ENCODE measurements at places on chromosomes 11 and 22.

- no peak for DNase-seq
These were observed 42.8 kb downstream of the MED15 start for GRCh38 chr22:20550057-20550817.

- DNase-seq, result no peak
These were observed 382.6 kb downstream of the OPCML start for GRCh38 chr11:133149698-133150097.

DNA sequence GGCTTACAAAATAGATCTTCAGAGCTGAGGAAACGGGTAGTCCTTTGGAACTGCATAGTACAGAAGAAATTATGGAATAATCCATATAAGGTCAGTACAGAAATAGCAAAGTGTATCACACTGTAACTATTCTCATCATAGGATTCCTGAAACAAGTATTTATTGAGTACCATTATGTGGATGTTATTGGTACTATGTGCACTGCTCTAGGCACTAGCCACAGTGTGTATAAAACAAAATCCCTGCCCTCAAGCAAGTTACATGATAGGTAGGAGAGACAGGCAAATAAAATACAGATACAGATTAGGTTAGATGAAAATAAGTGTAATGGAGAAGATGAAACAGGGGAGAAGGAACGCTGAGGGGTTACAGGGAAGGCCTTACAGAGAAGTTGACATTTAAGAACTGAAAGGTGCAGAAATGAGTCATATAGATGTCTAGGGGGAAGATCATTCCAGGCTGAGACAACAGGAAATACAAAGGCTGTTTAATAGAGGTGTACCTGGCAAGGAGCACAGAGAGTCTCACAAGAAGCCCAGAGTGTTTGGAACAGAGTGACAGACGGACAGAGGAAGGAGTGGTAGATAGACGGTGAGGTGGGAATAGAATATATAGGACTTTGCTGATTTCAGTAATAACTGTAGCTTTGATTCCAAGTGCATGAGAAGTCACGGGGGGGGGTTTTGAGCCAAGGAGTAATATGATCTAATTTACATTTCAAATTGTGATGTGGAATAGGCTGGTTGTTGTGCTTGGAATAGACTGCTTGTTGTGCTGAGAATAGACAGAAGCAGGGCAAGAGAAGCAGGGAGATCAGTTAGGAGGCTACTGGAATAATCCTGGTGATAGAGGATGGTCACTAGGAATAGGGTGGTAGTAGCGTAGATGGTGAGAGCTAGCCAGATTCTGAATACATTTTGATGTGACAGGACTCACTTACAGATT is 13.7 kb downstream of the RNF141 start:
- no peak for DNase-seq

DNA sequence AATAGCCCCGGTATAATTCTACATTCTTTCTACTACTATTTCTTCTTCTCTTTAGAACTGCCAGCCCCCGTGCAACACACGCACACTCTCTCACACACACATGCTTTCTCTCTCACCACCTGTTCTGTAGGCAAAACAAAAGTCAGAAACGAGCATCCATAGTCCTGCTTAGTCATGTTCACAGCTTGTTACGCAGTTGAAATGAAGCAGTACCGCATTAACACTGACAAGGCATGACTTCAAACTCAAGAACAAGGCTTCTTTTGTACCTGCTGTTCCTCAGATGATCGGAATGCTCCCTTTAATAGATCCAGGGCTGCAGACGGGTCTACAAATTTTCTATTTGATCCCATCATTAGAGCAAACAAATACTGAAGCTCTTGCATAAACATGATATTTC is 42.2 kb downstream of the USP28 start:
- DNase-seq, result no peak

- DNase-seq, result no peak
These were observed 2211.8 kb downstream of the LRRC4C start for GRCh38 chr11:39247570-39248137.

DNA sequence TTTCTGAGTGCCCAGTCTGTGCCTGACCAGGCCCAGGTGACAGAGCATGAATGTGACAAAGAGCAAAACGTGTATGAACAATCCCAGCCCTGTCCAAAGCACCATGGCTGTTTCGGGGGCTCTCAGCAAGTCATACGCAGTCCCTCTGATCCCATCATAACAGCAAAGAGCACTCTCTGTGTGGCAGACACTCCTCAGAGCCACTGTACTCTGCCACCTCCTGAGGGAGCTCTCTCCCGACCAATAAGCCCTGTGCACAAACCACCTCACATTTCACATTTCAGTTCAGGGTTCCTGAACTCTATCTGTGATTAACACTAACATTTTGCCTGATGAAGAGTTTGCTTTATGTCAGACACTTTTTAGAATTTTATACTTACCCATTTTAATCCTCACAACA is 6.6 kb downstream of the DGCR2 start:
- DNase-seq, result no peak

GRCh38 chr22:43133401-43133800 is 9.8 kb downstream of the MCAT start:
- DNase-seq, result no peak

- no peak for DNase-seq
These were observed 15.3 kb upstream of the PHLDA2 start for GRCh38 chr11:2944530-2944929.

DNA sequence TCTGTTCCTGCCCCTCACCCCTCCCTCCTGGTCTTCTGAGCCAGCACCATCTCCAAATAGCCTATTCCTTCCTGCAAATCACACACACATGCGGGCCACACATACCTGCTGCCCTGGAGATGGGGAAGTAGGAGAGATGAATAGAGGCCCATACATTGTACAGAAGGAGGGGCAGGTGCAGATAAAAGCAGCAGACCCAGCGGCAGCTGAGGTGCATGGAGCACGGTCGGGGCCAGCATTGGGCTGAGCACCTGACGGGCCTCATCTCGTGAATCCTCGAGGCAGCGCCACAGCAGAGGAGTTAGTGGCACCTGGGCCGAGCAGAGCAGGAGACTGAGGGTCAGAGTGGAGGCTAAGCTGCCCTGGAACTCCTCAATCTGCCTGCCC is 941.8 kb downstream of the BRD1 start:
- no peak for DNase-seq

GRCh38 chr22:48851933-48852549 is 975.6 kb downstream of the BRD1 start:
- DNase-seq, result no peak

GRCh38 chr11:79390923-79391322 is 49.9 kb downstream of the TENM4 start:
- DNase-seq, result no peak

DNA sequence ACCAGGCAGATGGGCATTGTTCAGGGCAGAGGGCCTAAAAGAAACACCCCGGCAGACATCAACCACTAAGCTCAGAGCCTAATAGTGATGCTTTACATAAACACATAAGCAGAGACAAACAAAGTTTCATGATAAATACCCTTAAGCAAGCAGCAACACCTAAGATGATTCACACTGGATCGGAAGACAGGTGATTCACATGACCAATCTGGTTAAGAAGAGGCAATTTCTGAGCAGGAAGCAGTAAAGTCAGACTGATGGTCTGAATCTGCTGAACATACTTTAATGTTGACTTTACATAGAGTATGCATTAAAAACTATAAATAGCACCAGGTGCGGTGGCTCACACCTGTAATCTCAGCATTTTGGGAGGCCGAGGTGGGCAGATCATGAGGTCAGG is 56.1 kb downstream of the SYN3 start:
- no peak for DNase-seq

GRCh38 chr22:31586137-31586920 is 75.7 kb downstream of the PISD start:
- no peak for DNase-seq

- no peak for DNase-seq
These were observed 85.8 kb upstream of the SC5D start for GRCh38 chr11:121206810-121207209.

DNA sequence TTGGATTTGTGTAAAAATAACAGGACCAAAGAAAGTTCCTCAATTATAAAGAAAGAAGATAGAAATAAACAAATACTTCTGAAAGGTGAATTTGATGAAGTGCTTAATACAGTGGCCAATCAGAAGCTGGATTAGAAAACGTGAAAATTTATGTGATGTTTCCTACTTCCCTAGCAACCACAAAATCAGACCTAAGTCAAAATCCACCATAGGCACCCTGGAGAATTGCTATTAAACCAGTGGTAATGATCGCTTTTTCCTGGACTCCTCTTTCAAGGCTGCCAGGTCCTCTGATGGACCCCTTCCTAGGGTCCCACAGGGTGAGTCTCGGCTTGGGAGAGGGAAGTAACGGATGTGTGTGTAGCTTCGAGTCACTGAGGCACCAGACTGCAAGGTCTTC is 9.6 kb downstream of the WT1 start:
- no peak for DNase-seq

- no peak for DNase-seq
These were observed 45.2 kb downstream of the CTSC start for GRCh38 chr11:88292171-88292843.

DNA sequence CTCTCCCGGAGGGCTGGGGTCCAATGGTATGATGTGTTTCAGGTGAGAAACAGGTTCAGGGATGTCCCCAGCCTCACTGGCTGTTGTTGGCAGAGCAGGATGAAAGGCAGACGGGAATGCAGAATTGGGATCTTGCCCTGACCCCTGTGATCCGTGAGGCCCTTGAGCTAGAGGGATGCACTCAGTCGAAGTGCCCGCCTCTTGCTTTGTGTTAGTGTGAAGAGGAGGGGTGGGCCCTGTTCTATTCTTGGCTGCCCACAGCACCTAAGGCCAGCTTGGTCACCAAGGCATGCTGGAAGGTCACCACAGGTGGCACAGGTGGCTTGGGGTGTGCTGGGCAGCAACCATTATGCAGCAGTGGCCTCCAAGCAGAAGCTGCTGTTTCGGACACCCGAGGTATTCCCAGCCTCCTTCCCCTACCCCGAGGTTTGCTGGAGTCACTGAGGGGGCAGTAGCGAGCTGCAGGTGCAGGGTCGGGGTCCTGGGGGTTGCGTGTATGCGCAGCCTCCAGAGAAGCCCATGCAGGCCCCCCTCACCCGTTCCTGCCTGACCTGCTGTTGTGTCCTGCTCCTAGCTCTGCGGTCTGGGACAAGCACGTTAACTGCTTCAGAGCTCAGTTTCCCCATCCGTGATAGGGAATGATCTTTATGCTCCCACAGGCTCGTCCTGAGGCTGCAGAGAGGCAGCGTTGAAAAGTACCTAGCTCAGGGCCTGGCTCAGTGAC is 13.0 kb downstream of the LRP5 start:
- no peak for DNase-seq

GRCh38 chr11:88482871-88483301 is 145.3 kb upstream of the CTSC start:
- peak; percentile 69 for DNase-seq

- no peak for DNase-seq
These were observed 370 bp upstream of the A4GALT start for GRCh38 chr22:42721045-42721434.

DNA sequence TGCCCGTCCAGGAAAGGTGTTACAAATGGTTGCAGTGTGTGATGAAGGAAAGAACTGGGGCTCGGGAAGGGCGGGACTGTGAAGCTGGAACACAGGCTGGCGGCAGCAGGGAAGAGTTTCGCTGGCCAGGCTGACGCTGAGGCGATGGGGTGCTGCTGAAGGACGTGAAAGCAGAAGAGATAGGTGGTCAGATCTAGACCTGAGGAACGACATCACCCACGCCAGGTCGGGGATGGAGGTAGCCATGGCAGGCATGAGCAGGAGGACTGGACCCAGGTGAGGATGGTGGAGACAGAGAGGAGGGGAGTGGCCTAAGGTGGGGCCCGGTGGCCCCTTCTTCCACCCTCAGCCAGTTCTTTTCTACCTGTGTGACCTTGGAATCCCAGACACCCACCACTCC is 9.1 kb downstream of the CDC42EP2 start:
- DNase-seq, result no peak

DNA sequence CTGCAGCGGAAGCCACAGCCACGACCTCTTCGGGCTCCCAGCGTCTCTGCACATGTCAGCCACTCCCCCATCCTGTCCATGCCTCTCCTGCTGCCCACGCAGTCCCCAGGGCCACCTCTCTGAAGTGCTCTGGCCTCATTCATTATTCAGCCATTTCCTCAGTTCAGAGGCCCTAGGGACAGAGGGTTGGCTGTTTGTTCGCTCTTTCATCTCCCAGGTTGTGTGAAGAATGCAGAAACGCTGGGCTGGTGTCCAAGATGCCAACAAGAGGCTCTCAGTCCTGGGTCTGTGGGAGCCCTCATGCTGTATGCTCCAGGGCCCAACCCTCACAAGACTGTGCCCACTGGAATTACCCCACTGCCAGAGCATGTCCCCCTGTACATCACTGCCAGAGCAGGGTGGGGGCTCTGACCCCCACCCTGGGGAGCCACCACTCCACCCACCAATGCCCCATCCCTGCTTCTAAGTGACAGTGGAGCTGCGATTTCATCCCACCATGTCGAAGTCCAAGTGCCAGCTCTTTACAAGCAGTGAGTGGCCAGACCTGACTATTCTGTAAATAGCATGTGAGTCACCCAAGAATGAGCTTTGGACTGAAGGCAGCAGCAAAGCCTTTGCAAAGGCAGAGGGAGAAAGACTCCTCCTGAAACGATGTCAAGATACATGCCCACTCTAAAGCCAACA is 209.6 kb downstream of the BUD13 start:
- no peak for DNase-seq

- DNase-seq, result no peak
These were observed 11.5 kb upstream of the DKK3 start for GRCh38 chr11:12019866-12020416.

DNA sequence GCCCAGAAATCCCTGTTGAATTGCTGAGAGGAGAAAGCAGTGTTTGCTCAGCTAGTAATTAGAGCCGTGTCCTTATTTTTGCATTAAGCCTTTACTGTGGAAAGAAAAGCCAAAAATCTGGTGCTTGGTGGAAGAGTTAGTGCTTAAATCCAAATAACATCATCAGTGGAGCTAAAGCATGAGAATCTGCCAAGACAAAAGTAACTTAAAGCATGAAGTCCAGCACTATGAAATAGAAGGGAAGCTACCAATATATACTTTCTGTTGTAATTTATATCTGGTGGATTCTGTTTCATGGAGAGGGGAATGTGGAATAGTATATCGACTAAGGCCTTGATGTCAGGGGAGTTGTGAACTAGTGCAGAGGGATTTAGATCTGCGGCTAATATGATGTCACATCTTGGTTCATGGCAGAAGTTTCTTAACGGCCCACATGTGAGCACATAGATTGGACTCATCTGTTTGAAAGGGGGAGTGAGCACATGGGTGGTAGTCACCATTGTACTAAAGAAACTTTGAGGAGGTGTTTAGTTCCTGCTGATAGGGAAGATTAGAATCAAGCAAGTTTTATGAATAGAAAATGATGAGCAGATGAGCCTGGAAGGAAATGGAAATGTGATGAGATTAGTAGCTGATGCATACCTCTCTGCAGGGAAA is 224.4 kb upstream of the MTNR1B start:
- DNase-seq, result no peak

- no peak for DNase-seq
These were observed 40.3 kb upstream of the CADM1 start for GRCh38 chr11:115544422-115544948.

- no peak for DNase-seq
These were observed 33.9 kb upstream of the GAB2 start for GRCh38 chr11:78451371-78452150.

DNA sequence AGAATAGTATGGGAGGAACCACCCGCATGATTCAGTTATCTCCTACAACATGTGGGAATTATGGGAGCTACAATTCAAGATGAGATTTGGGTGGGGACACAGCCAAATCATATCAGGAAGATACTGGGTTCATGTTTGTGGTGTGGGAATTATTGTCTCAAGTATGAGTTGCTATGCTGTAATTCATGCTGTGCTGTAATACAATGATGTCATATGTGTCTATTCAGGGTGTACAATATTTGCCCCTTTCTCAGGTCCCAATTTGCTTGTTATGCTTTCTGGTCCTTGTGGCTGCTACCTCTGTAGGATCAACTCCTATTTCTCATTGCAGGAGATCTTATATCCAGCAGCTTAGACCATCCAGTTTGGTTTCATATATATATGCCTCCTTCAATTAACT is 52.2 kb upstream of the ARHGAP20 start:
- DNase-seq, result no peak
